ENCODE measurements at places on chromosomes 16 and 17. TPM values are rescaled to one million over a fixed set of nuclear protein-coding genes. Genes with fewer than 3 reads are reported as not detected.

CDC42EP4 gene
- 65.9 TPM for total RNA-seq

NUDT16L1 gene
- total RNA-seq = 42.9 TPM

MYH2 gene
- total RNA-seq = not detected

GDPD1 gene
- total RNA-seq = 0.26 TPM

HOXB6 gene
- total RNA-seq = 196 TPM

MYH13 gene
- not detected for total RNA-seq

CCL16 gene
- total RNA-seq = not detected

PLK1 gene
- total RNA-seq = 94.8 TPM

RDM1 gene
- 5.5 TPM for total RNA-seq

SPN gene
- total RNA-seq = 1.3 TPM

RGS9 gene
- 3.3 TPM for total RNA-seq

CNP gene
- total RNA-seq = 79.9 TPM

SLFN11 gene
- total RNA-seq = 45.0 TPM

CHAD gene
- total RNA-seq = not detected

SLC52A1 gene
- 0.54 TPM for total RNA-seq

DNA sequence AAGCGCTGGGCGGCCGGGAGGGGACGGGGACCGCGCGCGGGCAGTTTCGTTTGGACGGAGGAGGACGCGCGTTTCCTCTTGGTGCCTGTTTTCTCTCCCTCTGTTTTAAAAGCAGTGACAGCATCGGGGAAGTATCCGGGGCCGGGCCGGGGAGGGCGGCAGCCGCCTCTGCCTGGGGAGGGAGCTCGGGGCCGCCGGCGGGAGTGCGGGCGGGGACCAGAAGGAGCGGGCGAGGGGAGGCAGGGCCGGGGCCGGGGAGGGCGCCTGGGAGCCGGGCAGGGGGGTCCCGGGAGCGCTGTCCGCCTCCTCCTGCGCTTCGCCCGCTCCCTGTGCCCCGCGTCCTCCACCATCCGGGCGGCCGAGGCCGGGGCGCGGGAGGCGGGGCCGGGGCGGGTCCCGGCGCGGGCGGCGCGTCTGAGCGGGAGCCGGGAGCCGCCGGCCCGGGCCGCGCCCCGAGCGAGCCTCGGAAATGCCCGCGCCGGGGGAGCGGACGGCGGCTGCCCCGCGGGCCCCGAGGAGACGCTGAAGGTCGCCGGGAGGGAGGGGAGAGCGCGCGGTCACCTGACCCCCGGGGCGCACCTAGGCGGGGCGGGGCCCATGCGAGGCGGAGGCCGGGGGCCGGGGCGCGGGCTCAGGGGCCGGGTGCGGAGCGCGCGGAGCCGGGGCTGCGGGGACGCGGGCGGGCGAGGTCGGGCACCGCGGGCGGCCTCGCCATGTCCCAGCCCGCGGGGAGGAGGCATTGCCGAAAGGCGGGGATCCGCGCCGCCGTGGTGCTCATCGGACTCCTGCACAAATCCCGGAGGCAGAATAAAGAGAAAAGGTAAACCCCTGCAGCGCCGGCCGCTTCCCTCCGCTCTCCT is 57.3 kb downstream of the RAP1GAP2 start:
- H3K27me3 ChIP-seq = no peaks in the 10 kb centered on the region
- no peak overlapping the region for H3K27ac ChIP-seq
- H3K4me1 ChIP-seq = no peaks in the 10 kb centered on the region
- no peaks in the 10 kb centered on the region for H3K36me3 ChIP-seq
- H3K4me3 ChIP-seq = peak overlapping the region; percentile 70

- H3K36me3 ChIP-seq = no peaks in the 10 kb centered on the region
- no peaks in the 10 kb centered on the region for H3K4me1 ChIP-seq
- no peak overlapping the region for H3K4me3 ChIP-seq
- DNase-seq = no peak
Measured at GRCh38 chr16:71421911-71422310, 19.9 kb downstream of the TLE7 start.

- H3K4me1 ChIP-seq = no peaks in the 10 kb centered on the region
- H3K27ac ChIP-seq = no peak overlapping the region
- H3K36me3 ChIP-seq = no peaks in the 10 kb centered on the region
- H3K4me3 ChIP-seq = no peak overlapping the region
- DNase-seq = no peak
Measured at GRCh38 chr16:66457888-66458287, 30.8 kb downstream of the BEAN1 start.

- H3K27ac ChIP-seq = no peak overlapping the region
- H3K27me3 ChIP-seq = no peaks in the 10 kb centered on the region
- no peak for DNase-seq
- no peak overlapping the region for H3K4me3 ChIP-seq
Measured at GRCh38 chr16:27353853-27354252, 40.1 kb downstream of the IL4R start.

GRCh38 chr16:84453061-84453752 is 51.3 kb downstream of the MEAK7 start:
- H3K36me3 ChIP-seq = no peaks in the 10 kb centered on the region
- H3K4me3 ChIP-seq = no peak overlapping the region
- no peaks in the 10 kb centered on the region for H3K27me3 ChIP-seq
- no peak for DNase-seq

DNA sequence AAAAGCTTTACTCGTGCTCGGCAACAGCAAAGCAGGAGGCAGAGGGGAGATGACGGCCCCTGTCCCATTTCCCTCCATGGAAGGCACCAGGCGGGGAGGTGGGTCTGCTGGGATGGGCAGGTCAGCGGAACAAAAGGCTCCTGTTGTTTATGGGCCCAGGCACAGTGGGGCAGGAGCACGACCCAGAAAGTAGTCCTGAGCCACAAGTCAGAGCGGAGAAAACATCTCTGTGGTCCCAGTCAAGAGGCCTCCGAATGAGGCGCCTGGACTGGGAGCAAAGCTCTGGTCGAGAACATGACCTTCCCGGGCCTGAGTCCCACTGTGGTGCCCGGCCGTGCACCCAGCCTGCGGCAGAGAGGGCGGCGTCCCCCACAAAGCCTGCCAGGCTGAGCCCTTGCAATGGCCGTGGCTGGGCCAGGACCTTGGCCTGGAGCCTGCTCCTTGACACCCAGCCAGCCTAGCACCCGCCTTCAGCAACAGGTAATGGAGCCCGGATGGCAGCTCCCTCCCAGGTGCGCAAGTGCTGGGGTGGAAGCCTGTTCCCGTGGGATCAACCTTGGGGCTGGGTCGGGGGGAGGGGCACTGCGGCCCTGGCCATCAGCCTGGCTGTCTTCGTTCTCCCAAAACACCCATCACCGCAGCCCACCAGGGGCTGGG is 3.6 kb downstream of the RFNG start:
- H3K4me1 ChIP-seq = peaks cover 11% of the 10 kb centered on the region
- H3K4me3 ChIP-seq = no peak overlapping the region
- no peak overlapping the region for H3K27ac ChIP-seq

GRCh38 chr16:8953064-8953463 is 10.6 kb downstream of the USP7 start:
- no peak for DNase-seq
- peaks cover 66% of the 10 kb centered on the region for H3K4me1 ChIP-seq
- no peaks in the 10 kb centered on the region for H3K27me3 ChIP-seq
- H3K4me3 ChIP-seq = no peak overlapping the region
- H3K27ac ChIP-seq = no peak overlapping the region

- peaks cover 25% of the 10 kb centered on the region for H3K4me1 ChIP-seq
- no peaks in the 10 kb centered on the region for H3K36me3 ChIP-seq
- DNase-seq = no peak
- no peaks in the 10 kb centered on the region for H3K27me3 ChIP-seq
- peak within 1 kb of the TSS; percentile 50 for H3K4me3 ChIP-seq
- H3K27ac ChIP-seq = peak within 1 kb of the TSS; percentile 69
Measured at GRCh38 chr17:78925234-78925633, at the start of gene TIMP2. Gene TIMP2, minus strand, starts transcription at chr17:78925387. Its CDS starts 299 bp downstream, at chr17:78925088.

GRCh38 chr16:865026-865425 is 64.5 kb upstream of the GNG13 start:
- DNase-seq = no peak
- H3K4me3 ChIP-seq = no peak overlapping the region
- H3K27me3 ChIP-seq = no peaks in the 10 kb centered on the region
- H3K27ac ChIP-seq = no peak overlapping the region

DNA sequence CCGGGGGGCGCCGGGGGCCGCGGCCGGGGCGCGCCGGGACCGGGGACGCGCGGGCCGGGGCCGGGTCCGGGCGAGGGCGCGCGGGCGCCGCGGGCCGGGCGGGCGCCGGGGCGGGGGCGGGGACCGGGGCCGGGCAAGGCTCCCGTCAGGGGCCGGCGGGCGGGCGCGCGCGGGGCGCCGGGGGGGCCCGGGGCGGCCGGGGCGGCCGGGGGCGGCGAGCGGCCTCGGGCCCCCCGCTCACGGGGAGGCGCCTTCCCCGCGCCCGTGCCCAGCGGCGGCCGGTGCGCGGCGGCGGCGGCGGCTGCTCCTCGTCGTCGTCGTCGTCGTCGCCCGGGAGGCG is 563 bp downstream of the ZCCHC14 start:
- H3K27ac ChIP-seq = no peak overlapping the region
- H3K27me3 ChIP-seq = no peaks in the 10 kb centered on the region

DNA sequence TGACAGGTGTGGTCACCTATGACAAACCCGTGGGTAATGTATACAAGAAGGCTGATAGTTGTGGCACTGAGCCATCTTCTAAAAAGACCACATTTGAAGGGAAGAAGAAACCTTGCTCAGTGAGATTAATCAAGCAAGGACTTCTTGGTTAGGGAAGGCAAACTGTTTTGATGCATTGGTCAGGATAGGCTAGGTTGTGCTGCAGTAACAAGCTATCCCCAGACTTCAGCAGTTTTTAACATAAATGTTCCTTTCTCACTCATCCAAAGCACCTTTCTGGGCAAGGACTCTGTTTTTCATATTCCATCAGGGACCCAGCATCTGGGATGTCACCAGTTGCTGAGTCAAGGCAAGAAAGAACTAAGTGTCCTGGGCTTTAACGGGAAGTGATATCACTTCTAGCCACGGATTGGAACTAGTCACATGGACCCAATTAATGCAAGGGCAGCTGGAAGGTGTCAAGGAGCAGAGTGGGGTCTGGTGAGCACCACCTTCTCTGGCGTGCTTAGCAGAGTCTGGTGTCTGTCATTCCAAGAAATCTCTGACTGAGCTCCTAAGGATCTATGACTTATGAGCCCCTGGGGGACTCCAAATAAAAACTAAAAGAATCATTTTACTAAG is 52.0 kb upstream of the CCL2 start:
- H3K4me3 ChIP-seq = no peak overlapping the region
- DNase-seq = no peak
- H3K36me3 ChIP-seq = no peaks in the 10 kb centered on the region
- H3K4me1 ChIP-seq = peaks cover 3% of the 10 kb centered on the region
- H3K27ac ChIP-seq = peak overlapping the region; percentile 78

DNA sequence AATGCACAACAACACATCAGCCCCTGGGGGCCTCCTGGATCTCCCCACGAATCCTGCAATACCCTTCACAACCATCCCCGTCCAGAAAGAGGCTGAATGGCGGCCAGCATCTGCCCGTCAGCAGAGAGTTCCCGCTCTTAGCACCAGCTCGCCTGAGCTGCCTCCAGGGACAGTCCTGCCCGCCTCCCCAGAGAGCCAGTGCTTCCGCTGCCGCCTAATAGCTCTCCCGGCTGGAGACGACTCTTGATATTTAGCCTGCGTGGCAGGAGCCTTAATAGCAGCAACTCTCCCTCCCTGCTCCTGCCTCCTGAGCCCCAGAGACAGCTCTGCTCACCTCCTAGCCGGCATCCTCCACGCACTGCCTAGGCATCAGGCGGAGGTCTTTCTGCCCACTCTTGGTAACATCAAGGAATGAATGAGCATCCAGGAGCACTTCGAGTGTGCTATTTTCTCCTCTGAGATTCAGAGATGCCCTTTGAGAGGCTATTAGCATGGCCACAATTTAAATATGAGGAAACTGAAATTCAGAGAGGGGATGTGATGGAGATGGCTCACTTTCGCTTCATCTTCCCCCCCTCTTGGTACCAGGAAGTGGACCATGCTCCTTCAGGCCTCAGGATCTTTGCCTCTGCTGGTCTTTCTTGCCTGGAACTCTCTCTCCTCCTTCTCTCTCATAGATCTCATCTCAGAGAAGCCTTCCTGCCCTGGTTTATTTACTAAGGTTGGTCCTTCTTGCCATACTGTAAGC is 67.9 kb downstream of the RAI1 start:
- no peaks in the 10 kb centered on the region for H3K27me3 ChIP-seq
- no peak for DNase-seq
- H3K27ac ChIP-seq = peak overlapping the region; percentile 31
- peaks cover 40% of the 10 kb centered on the region for H3K4me1 ChIP-seq
- no peak overlapping the region for H3K4me3 ChIP-seq

DNA sequence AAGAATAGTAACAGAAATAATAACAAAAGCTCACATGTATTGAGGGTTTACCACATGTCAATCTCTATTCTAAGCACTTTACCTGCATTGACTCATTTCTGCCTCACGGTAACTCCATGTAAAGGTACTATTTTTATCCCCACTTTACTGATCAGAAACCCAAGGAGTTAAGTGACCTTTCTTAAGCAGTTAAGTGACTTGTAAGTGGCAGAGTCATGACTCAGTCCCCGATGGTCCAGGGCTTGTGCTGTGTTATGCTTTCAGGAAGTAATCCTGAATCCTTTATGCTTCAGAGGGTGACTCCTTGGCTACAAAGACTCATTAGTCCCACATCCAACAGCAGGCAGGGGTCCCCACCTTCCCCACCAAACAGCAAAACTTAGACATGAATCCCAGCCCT is 66.5 kb downstream of the MRM1 start:
- no peaks in the 10 kb centered on the region for H3K36me3 ChIP-seq
- no peaks in the 10 kb centered on the region for H3K27me3 ChIP-seq
- no peak for DNase-seq

GRCh38 chr17:14886200-14886739 is 378.9 kb downstream of the PMP22 start:
- H3K4me1 ChIP-seq = no peaks in the 10 kb centered on the region
- H3K27ac ChIP-seq = no peak overlapping the region
- DNase-seq = no peak
- H3K36me3 ChIP-seq = no peaks in the 10 kb centered on the region
- no peaks in the 10 kb centered on the region for H3K27me3 ChIP-seq

DNA sequence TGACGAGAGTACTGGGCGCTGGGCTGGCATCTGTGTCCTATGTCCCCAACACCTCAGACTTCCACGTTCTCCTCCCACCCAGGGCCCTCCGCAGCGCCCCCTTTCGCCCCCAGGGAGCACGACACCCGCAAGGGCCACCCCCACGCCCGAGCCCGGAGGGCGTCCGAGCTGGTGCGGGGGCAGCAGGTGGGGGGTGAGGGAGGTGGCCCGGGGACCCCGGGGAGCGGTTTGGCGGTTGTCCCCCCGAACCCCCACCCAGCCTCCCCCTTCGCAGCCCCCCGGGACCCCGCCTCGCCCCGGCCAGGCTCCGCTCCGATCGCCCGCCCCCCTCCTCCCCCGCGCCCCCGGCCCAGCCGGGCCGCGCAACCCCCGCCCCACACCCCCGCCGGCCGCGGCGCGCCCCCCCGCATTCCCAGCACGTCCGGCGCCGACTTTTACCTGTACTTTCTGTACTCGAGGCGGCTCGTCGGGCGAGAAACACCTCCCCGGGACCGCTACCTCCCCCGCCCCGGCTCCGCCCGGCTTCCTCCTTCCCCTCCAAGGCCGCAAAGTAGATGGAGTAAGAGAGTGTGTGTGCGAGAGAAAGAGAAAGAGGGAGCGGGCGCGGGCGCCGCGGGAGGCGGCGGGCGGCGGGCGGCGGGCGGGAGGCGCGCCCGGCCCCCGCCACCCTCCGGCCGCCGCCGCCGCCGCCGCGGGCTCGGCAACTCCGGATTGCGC is 901 bp downstream of the CDYL2 start:
- no peak for DNase-seq
- no peak overlapping the region for H3K4me3 ChIP-seq
- H3K27ac ChIP-seq = no peak overlapping the region
- H3K36me3 ChIP-seq = no peaks in the 10 kb centered on the region

- DNase-seq = no peak
- no peak overlapping the region for H3K27ac ChIP-seq
- H3K4me3 ChIP-seq = no peak overlapping the region
Measured at GRCh38 chr16:29745121-29745852, 503 bp downstream of the C16orf54 start.

All from Panc1 (cell line).